PC-9 (cell line): ENCODE measurements at places on chromosomes 1 and 21.

DNA sequence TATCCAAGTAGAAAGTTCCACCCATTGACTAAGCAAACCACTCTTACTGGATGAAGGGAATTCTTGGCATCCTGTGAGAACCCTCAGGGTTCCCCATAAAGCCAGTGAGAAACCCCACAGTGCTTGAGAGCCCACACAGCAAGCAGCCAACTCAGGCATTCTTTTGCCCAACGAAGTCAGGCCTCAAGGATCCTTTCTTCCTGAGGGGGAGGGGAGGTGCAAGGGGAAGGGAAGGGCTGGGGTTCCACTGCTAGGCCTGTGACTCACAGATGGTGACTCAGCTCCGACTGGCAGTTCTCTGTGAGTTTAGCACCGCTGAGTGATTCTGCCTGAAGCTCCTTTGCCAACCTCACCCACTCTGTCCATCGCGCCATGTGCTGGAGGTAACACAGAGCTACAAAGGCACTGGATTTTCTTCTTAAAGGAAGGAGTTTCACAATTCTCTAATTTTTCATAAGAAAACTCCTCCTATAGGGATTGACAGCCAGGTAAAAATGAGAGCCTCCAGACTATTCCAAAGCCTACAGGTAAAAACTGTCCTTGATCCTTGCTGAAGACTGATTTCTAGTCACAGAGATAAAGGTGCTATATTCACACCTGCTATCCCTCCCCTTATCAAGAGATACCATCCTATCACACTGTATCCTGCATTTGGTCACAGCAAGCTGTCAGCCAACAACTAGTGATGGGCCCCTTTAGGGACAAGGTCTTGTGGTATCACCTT, 4.8 kb downstream of the ENO1 start:
- peak; percentile 95 for DNase-seq

DNA sequence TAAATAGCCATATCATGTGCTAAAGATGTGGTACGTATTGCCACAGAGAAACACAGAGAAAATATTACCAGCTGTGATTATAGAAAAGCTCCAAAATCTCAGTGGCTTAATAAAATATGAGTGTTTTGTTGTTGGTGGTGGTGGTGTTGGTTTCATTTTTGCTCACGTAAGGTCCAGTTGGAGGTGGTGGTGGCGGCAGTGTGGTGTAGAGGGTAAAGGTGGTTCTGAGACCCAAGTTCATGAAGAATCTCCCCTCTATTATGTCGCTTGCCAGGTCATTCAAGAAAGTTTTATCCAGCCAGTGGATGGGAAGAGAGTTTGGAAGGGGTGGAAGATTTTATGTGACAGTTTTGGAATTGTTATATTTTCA, 217.6 kb upstream of the SAMSN1 start:
- no peak for DNase-seq

DNA sequence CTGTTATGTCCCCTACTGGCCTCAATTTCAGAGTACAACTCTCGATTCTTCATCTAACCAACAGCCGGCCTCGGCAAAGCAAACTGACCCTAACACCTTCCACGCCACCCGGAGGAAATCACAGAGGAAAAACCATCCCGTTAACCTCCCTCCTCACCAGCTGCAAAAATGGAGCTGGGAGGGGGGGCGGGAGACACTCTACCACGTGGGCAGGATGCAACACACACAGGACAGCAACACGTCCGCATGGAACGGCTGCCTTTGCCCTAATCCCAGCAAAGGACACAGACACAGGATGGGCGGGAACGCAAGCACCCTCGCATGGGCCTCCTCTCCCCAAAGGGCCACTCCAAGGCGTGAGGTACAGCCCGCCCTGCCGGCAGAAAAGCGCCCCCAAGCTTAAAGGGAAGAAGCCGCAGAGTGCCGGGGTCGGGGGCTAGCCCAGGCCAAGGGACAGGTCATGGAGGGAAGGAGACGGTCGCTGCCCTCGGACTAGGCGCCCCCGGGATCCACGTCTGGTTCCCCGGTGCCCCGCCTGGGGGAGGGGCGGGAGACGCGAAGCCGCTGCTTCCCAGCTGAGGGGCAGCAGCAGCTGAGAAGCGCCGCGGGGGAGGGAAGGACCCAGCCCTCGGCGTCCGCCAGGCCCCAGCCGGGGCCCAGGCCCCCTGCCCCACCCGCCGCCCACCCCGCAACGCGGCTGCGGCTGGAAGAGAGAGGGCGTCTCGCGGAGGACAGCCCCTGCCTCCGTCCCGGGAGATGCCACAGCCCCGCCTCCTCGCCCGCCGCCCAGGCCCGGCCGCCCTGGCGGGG, 590 bp downstream of the FOXJ3 start:
- DNase-seq, result peak; percentile 56

DNA sequence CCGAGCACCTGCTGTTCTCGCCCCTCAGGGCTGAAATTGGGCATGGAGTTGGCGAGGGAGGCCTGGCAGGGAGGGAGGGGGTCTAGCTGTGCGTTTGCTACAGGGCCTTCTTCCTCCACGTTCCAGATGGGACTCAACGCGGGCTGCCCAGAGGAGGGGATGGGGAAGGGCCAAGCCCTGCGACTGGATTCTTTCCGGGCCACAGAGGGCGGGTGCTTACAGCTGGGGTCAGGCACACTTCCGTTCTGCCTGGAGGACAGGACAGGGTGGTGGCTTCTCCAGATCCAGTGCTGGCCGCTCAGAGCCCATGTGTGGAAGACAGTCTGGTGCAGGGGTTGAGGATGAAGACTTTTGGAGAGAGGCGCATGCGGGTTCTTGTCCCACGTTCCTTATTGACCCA, 90.0 kb downstream of the EDEM3 start:
- no peak for DNase-seq

- no peak for DNase-seq
These were observed 27.0 kb downstream of the PROX1 start for GRCh38 chr1:214014730-214015129.

GRCh38 chr1:41647221-41648135, 163.0 kb upstream of the EDN2 start:
- no peak for DNase-seq

- no peak for DNase-seq
These were observed 35.8 kb downstream of the WNT4 start for GRCh38 chr1:22107126-22107525.

GRCh38 chr1:183490932-183491331, 18.6 kb downstream of the SMG7 start:
- no peak for DNase-seq

GRCh38 chr21:37593015-37593414, 226.4 kb downstream of the DYRK1A start:
- DNase-seq, result no peak

DNA sequence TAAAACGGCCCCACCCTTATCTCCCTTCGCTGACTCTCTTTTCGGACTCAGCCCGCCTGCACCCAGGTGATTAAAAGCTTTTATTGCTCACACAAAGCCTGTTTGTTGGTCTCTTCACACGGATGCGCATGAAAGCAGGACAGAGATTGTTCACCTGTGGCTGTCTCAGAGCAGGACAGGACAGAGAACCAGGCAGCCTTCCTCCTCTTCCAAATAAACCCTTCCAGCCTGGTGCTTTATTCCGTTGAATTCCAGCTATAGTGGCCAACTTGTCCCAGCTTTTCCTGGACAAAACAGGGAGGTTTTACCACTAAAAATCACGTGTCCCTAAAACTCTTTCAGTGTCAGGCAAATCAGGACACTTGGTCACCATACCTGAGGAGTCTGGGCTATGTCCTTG, 9.5 kb upstream of the DMRTB1 start:
- no peak for DNase-seq

GRCh38 chr1:161722406-161722805, 1.1 kb downstream of the FCRLB start:
- DNase-seq, result no peak

- no peak for DNase-seq
These were observed 11.2 kb downstream of the MEF2D start for GRCh38 chr1:156489166-156489934.

GRCh38 chr1:210764536-210764935, 369.4 kb downstream of the KCNH1 start:
- no peak for DNase-seq

DNA sequence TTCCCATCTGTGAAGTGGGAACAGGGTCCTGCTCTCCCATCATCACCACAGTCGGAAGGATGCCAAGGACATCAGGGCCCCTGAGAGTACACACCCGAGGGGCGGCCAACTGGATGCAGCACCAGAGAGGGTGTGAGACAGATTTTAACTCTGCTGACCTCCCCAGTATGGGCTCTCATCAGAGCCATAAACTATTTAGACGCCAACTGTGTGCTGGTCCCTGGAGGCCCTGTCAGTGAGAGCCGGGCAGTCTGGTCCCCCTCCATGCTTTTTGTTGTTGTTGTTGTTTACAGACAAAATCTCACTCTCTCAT, 1.7 kb downstream of the FGR start:
- DNase-seq, result no peak

- no peak for DNase-seq
These were observed 138.5 kb downstream of the ZZZ3 start for GRCh38 chr1:77543822-77544448.

DNA sequence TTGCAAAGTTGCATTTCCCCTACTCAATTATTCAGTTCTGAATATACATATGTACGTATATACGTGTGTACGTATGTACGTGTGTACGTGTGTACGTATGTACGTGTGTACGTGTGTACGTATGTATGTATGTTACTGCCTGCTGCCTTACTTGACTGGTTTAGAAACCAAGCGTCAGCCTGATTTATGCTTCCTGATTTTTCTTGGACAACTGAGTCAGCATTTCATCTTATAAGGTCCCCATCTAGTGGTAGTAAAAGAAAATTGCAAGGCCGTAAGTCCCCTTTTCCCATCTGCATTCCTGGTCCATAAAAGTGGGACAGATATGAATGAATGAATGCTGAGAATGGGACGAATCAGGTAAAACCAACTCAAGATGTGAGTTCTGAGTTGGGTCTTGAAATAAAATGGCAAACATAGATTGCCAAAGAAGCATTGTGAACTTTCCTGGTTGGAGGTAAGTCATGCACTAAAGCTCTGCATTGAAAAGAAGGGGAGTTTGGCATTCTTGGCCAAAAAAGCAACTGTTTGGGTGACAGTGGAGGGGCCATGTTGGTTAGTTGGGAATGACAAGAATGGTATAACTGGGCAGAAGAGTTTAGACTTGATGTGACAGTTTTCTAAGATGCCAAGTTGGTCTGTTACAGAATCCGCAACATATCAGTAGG, 76.4 kb upstream of the DNAH14 start:
- no peak for DNase-seq

GRCh38 chr1:5976726-5977493, 15.3 kb downstream of the NPHP4 start:
- no peak for DNase-seq
